ENCODE measurements at places on chromosomes 1 and 21.
A peak's percentile ranks its signal among the peaks of the same experiment; 100 is the strongest.

GRCh38 chr21:14545906-14546480 is at the start of gene SAMSN1:
TSS of gene SAMSN1 (minus strand) at chr21:14546315. CDS start at chr21:14546261, 54 bp downstream.
- DNase-seq = peak; percentile 46

GRCh38 chr1:150813028-150813707 is 5.1 kb upstream of the CTSK start:
- no peak for DNase-seq

GRCh38 chr1:153832293-153832692 is 57.1 kb downstream of the SLC27A3 start:
- DNase-seq = no peak

GRCh38 chr1:16630661-16631247 is 17.4 kb upstream of the NBPF1 start:
- DNase-seq = no peak

- no peak for DNase-seq
These were observed 141.5 kb upstream of the FGGY start for GRCh38 chr1:59155351-59155750.

GRCh38 chr1:11395616-11396015 is 83.3 kb upstream of the DISP3 start:
- DNase-seq = no peak

DNA sequence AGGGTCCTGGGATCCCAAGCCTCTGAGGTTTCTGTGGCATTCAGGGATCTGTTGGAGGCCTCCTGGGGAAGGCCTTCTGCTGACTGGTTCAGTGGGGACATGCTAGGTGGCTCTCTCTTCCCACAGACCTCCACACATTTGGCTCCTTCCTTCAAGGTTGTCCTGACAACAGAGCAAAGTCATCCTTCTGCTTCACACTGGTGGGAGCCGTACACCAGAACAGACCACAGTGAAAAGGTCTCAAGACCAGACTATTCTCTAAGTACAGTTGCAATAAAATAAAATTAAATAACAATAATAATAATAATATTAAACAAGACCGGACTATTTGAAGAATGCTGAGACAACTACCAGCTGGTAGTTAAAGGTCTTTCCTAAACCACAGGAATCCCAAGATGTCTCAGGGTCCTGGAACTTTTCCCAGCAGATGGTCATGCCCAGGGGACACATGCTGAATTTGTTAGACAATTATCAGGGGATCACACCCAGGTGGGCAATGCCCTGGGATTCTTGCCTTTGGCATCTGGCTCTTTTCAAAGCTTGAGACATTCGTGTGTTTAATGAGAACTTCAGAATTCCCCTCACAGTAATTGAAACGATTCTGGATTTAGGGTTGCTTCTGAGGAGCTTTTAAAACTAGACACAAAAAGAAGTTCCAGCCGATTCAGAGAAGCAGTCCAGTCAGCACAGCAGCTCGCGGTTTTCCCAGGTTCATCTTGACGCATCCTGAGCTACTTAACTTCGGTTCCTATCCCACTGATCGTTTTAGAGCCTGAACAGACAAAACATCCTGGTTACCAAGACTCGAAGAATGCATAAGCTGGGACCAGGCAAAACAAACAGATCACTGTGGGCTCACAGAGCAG is 22.9 kb downstream of the HTR1D start:
- DNase-seq = no peak

DNA sequence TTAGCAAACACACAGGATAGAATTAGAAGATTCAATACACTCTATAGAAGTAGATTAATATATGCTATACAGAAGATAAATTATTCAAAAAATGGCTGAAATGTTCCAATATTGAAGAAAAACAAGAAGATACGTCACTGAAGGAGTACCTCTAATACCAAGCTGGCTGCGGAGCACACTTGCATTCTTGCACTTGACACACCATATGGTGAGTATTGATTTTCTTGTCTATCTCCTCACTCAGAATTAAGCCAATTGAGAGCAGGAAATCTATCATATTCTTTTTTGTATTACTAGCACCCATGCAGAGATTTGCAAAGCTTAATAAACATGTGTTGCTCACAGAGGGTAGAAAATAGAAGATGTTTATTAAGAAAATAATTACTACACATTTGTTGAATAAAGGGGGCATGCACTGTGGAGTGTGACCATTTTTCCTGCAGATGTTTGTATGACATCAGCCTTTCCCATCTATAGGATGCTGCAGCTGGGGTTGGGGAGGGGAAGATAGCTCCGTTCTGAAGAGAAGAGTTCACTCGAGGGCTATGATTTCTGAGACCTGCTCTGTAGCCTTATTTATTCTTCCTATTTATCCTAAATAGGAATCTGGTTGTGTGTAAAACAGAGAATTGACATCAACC is 318.1 kb downstream of the HHIPL2 start:
- DNase-seq = no peak

DNA sequence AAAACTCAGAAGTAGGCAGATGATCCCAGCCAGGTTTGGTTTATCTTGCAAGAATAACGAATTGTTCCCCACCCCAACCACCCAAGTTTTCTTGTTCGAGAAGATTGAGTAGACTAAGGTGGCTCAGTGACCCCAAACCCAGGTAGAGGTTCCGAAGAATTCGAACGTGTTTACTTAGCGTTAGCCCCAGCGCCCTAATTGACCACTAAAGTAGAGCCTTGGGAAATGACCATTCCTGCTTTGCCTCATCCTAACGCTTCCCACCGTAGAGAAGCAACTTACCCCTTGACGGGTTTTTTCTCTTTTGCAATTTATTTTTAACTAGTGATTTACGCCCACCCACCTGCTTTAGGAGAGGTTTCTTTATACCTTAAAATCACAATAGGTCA is 870 bp downstream of the FBXO28 start:
- no peak for DNase-seq

- no peak for DNase-seq
These were observed 38.1 kb upstream of the EPHA8 start for GRCh38 chr1:22525211-22525610.

All from stimulated activated CD4-positive, alpha-beta T cell treated with anti-CD3 and anti-CD28 coated beads, Interleukin-12 subunit alpha, Interleukin-12 subunit beta, amount 100 ng/mL, for 24 hours (primary cell).